ENCODE measurements at places on chromosomes 1 and 21.

- no peak for DNase-seq
Observed at GRCh38 chr1:173426057-173426456, 51.1 kb upstream of the PRDX6 start.

DNA sequence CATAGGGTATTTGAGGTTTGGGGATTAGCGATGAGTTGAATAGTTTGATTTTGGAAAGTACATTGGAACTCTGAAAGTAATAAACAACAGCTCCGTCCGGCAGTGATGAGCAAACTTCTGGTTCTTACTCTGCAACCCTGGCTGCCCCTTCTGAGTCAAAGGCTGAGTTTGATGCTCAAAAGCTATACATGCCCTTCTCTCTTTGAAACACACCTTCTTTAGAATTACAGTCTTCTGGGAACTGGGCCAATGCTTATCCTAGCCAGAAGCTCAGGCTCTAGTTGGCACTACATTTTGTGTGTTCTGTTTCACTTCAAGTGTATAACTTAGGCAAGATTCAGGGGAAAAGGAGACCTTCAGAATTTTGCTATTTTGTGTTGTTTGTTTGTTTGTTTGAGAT lies 9.3 kb downstream of the AHCYL1 start:
- DNase-seq, result no peak

GRCh38 chr1:195958131-195958530 lies 650.1 kb downstream of the KCNT2 start:
- DNase-seq, result no peak

DNA sequence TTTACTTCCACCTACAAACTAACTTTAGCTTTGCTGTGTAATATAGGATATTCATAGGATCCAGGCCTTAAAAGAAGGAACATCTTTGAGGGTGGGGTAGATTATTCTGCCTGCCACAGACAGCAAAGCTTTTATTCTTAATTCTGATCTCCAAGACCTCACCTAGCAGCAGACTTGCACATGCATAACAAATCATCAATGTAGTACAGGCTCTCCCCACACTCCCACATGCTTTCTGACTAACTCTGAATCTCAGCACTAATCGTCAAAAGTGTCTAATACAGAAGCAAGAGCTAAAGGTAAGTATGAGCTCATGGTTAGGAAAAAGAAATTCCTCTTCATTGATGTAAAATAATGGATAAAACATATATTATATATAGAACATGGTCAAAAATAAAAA lies 1468.5 kb upstream of the B3GALT2 start:
- DNase-seq, result no peak

DNA sequence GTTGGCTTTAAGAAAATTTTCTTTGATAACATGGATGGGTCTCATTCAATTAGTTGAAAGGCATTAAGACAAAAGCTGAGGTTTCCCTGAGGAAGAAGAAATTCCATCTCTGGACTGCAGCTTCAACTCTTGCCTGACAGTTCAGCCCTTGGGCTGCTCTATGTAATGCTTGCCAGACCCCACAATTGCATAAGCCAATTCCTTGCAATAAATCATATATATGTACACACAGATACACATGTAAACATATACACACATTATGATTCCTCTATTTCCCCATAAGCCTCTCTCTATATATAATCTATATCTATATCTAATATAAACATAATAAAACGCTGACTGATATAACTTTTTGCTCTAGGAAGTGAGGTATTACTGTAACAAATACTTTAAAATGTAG lies 301.5 kb upstream of the PRMT6 start:
- no peak for DNase-seq

All from RPMI7951 (cell line).